Activated naive CD4-positive, alpha-beta T cell treated with anti-CD3 and anti-CD28 coated beads, Interleukin-2, amount 50 U/mL, for 16 hours (primary cell): ENCODE measurements at places on chromosomes 5 and 9.

- no peak for DNase-seq
These were observed 30.7 kb upstream of the SYK start for GRCh38 chr9:90770927-90771326.

- DNase-seq: no peak
These were observed 71.2 kb downstream of the ADCY2 start for GRCh38 chr5:7467179-7467578.

- DNase-seq: no peak
These were observed 16.9 kb upstream of the SNCAIP start for GRCh38 chr5:122295138-122295537.

GRCh38 chr9:108967916-108968315 lies 33.7 kb downstream of the ABITRAM start:
- DNase-seq: no peak

DNA sequence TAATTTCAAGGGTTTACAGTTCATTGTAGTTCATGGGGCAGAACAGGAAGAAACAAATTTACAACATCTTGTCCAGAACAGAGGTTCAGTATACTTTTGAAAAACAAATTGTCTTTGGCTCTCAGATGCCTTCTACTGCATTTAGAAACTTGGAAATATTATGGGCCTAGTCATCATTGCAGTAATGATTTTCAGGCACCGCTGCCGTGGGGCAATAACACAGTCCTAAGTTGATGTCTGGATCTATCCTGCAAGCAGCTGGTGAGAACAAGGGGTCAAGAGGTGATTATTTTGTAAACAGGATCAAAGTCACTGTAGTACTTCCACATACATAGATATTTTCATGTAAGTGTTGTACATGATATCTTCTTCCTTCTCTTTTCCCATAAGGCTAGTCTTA lies 82.5 kb upstream of the CAST start:
- no peak for DNase-seq

- DNase-seq: peak; percentile 57
These were observed 694 bp upstream of the PHPT1 start for GRCh38 chr9:136848393-136849037.
